Left ventricle myocardium superior (tissue), 1 donor: ENCODE measurements at places on chromosomes 5 and 9.

DNA sequence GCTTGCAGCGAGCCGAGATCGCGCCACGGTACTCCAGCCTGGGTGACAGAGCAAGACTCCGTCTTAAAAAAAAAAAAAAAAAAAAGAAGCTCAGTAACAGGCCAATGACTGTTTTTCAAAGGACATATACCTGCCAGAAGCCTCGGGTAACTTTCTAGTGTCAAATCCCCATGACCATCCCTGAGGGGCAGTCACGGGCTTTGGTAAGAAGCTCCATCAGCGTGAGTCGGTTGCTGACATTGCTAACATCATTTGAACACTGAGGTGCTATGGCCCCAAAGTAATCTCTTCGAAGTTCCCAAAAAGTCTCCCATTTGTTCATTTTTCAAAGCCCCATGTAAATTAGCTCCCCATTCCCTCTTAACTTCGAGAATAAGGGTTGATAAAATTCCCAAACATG, 11.6 kb downstream of the NAIP start:
- no peak for DNase-seq

GRCh38 chr5:27325513-27325912, 287.1 kb upstream of the CDH9 start:
- no peak for DNase-seq

DNA sequence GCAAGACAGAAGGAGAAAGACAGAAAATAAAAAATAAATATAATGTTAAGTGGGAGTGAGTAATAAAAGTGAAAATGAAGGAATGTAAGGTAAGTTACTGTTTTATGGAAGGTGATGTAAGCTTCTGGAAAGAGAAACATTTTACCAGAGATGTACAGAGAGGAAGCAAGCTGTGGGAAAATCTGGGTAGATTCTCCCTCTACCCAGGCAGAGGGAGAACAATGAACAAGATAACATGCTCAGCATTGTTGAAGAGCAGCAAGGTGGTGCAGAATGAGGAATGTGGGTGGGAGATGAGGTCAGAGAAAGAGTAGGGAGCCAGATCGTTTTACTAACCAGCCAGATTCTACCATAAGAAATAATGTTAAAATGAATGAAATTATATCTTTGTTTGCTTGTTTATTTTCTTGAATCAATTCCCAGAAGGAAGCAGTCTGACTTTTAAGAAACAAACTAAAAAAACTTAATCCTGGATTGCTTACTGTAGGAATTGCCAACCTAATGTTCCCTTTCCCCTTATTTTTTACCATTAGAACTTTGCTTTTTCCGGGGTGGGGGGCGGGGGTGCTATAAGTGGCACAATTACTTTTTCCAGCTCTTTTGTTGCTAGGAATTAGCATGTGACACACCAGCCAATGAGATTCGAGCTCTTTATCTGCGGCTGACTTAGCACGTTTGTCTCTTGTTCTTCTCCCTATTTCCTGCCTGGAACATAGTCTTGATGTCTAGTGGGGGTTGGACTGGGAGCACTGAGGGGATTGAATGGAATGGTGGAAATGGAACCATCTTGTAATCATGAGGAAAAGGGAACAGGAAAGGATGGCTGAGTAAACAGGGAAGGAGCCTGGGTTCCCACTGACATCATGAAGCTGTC, 356.7 kb downstream of the TMEM167A start:
- no peak for DNase-seq

DNA sequence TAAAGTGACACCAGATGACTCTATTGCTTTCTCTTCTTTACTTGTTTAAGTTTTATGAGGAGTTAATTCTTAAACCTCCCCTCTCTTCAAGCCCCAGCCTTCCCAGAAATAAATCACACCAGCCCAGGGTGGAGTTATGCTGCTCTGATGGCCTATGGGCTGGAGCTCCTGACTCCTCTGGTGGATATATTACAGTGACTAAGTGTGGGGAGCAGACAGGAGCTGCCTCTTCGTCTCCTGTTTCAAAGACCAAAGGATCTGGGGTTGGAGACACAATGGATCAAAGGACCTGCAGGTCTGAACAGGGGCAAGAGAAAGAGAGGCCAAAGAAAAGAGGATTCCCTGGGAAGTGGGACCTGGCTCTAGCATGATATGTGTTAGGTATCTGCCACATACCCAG, 312.0 kb upstream of the MSX2 start:
- no peak for DNase-seq

DNA sequence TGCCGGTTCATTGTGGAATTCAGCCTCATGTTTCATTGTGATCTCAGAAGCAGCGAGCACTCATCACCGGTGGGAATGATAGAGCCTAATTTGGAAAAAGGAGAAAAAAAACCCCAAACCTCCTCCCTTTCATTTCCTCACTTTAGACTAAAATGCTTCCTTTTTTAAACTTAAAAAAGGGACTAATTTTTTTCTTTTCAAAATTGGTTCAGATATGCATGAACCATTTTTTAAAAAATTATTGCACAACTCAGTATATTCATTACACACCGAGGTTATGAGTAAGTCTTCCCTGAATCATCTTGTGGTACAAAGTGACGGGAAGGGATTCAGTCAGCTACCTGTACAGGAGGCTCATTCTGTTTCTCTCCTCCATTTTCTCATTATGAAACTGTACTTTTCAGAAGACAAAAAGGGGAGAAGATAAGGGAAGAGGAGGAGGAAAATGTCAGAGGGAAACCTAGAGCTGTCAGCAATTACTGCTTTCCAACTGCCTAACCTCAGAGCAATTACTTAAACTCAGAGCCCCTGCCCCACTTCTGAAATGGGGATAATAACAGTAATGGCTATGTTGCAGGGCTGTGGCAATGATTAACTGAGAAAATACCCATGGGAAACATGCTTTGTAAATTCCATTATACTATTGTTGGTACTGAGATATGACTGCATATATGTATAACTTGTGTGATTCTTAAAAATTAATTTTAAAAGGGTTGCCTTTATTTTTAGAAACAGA, 24.0 kb downstream of the GALNT10 start:
- DNase-seq = no peak

DNA sequence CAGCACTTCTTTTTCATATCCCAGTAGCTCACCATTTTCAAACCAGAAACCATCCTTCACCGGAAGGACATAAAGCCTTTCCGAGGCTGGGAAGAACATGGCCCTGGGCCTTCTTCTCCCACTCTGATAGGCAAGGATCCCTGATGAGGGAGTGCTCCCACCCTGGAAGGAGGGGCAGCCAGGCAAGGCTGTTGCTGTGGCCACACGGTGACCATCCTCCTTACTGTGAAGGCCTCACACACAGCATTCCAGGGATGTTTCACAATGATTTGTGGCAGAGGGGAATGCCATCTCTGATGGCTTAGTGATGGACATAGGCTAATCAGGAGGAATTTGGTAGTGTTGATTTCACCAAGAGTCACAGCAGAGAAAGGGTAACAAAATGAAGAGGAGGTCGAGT, 130.7 kb downstream of the ADAMTS12 start:
- DNase-seq = no peak

DNA sequence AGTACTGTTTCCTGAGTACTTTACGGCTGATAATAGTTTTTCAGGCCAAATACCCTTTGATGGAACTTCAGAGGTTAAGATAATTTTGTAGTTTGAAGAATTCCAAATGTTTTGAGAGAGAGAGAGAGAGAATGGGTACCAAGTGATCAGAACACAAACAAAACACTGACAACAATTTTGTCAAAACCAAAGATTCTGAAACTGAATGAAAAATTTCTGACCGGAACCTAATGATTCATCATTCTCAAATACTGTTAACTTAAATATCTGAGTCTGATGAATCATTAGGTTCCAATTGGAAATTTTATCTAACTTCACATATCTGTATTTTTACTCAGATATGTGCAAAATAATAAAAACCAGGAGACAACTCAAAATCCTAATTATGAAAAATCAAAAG, 4.0 kb downstream of the LMBRD2 start:
- no peak for DNase-seq

- DNase-seq = no peak
These were observed 69.7 kb downstream of the GPBP1 start for GRCh38 chr5:57243286-57244137.

- no peak for DNase-seq
These were observed 153.7 kb upstream of the GPR151 start for GRCh38 chr5:146669656-146670055.

DNA sequence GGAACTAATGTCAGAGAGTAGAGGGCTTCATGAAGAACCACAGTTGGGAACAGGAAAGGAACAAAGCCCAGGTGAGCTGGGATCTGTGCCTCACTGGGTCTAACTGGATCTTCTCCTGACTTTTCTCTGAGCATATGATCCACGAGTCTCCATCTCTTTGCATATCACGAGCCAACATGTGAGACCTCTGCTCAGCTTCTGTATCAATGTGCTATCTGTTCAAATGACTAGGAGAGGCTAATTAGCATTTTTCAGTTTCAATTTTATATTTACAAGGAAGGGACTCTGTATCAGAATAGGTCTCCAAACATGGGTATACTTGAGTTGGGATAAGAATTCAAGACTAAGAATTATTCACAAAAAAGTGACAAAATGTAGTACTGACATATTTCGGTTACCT, 73.8 kb upstream of the SGCD start:
- DNase-seq = no peak

- DNase-seq = no peak
These were observed 202.4 kb downstream of the GLIS3 start for GRCh38 chr9:4097515-4097914.

DNA sequence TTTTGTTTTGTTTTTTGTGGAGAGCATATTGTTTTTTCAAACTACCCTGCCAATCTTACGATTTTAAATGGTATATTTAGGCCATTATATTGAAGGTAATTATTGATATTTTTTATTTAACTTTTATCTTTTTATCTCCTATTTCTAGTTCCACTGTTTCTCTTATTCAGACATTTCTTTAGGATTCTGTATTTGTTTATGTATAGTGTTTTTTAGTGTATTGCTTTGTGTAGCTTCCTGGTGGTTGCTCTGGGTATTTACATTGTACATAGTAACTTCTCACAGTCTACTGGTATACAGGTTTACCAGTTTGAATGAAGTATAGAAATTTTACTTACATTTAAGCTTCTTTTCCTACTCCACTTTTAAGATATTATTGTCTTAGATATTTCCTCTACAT, 63.2 kb downstream of the ERCC6L2 start:
- DNase-seq = no peak

DNA sequence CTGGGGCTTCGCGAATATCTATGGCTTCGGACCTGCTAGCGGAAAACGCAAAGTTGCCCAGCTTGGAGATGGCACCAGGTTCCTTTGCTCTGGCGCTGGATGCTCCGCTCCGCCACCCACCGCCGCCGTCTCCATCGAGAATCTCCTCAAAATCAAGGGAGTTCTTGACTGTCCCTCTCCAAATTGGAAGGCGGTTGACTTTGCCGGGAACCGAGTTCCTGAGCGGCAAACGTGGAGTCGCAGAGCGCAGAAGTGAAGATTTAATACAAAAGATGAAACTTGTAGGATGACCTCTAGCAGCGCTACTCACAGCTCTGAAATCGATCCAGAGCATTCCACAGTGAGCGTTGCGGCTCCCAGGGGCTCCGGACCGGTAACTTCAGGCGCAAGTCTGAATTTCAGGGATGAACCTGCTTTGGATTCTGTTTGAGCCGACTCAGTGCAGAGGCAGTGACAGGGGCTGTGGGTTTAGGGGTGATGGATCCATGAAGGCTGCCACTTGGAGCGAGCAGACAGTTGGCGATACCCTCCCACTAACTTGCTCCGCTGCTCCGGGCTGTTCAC, 1641.5 kb upstream of the C9orf72 start:
- DNase-seq = no peak
